Foreskin keratinocyte (primary cell): ENCODE measurements at places on chromosomes 7 and 10. TPM values are rescaled to one million over a fixed set of nuclear protein-coding genes. Genes with fewer than 3 reads are reported as not detected.

PANK1 gene
- total RNA-seq, result 6.1 and 8.4 TPM in 2 replicates

DNA sequence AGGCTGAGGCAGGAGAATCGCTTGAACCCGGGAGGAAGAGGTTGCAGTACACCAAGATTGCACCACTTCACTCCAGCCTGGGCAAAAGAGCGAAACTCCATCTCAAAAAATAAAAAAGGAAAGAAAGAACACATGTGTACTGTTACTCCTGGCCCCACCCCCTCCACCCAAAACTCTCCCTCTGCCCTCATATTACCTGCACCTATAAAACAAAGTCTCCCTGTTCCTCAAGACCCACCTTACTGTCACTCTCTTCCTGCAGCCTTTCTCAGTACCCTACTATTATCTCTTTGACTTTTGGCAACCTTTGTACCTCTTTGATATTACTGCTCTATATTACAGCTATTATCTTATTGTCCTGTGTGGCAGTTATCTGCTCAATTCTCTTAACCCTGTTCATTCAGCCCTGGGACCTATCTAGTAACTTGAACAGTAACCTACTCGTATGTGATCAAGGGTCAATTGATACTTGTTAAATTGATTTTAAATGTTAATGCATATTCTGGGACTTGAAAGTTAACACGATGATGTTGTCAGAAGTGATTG is 68.5 kb upstream of the CAPZA2 start:
- no peak for DNase-seq

- no peak for DNase-seq
Measured at GRCh38 chr7:7630626-7631329, 9.8 kb upstream of the UMAD1 start.

DNA sequence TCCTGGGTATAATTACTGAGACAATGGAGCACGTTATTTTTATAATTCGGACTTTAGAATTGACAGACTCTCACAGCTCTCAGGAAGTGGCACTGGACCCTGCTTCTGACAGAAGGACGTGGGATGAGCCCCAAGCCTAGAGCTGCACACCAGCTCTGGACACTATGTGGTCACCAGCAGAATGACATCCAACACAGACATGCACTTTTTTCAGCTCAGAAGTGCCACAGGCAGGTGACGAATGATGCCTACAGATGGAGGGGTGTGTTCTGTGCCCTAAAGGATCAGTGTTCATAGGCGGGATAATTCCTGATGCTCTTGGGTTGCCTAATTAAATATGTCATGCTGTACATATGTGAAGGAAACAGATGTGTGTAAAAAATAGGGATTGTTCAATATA is 87.9 kb downstream of the VIPR2 start:
- DNase-seq, result no peak

GRCh38 chr7:33040803-33041516 is 21.6 kb downstream of the NT5C3A start:
- peak; percentile 90 for DNase-seq

DNA sequence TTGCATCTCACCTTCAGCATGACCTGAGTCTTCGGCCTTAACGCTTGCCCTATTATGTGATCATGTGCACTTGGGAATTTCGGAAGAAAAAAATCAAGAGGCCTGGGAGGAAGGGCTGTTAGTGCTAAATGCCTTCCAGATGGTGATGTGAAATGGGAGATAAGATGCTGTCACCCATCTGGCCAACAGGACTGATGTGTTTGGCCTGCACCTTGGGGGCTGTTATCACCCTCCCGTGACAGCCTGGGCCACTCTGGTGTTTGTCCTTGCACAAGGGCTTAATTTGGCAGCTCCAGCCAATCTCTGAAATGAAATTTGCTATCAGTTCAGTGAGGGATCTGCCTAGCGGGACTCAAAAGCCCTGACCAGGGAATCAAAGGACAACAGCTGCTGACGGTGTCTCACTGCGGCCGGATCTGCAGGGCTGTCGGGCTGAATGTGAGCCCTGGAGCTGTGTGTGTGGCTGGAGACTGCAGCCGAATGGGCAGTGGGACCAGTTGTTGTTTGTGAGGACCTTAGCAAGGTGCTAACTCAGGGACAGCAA is 131.4 kb upstream of the BTBD16 start:
- DNase-seq, result no peak

GRCh38 chr7:89800761-89801160 is 353.5 kb upstream of the STEAP1 start:
- no peak for DNase-seq

DNA sequence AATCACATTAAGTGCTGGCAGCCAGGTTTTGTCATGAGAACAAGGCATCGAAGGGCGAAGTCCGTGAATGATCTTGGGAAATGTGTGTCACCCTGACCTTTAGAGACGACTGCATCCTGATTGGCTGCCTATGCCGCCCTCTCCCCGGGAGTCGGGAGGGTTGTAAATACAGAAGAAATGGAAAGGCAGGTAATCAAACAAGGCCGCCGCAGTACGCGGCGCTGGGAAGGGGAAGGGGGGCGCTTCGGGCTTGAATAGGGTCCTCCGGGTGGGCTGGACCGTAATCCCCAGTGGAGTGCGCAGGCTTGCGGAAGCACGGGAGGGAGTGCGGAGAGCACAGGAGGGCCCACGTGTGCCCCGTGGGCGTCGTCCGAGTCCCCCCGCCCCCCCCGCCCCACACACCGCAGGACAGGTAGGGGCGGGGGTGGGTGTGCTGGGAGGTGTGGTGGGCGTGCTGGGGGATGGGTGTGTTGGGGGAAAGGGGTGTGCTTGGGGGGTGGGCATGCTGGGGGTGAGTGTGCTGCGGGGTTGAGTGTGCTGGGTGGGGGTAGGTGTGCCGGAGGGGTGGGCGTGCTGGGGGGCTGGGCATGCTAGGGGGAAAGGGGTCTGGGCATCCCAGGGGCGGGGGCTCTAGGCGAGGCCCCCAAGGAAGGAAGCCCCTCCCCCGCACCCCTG is 169.4 kb downstream of the ARHGAP12 start:
- DNase-seq, result no peak

DNA sequence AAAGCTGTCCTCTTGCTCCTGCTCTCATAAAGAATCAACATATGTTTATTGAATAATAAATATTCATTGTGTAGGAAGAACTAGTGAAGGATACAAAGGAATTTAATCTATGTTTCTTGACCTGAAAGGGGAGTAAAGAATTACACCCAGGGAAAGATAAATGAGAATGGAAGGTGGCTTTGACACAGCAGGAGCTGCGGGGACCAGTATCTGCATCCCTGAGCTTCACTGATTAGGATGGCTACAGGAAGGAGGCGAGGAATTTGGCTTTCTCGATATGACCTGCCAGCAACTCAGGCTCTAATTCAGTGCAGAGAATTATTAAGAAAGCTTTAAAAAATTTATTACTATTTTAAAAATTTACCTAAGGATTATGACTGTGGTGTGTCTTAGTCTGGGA is 194.6 kb downstream of the SEC23IP start:
- no peak for DNase-seq

DNA sequence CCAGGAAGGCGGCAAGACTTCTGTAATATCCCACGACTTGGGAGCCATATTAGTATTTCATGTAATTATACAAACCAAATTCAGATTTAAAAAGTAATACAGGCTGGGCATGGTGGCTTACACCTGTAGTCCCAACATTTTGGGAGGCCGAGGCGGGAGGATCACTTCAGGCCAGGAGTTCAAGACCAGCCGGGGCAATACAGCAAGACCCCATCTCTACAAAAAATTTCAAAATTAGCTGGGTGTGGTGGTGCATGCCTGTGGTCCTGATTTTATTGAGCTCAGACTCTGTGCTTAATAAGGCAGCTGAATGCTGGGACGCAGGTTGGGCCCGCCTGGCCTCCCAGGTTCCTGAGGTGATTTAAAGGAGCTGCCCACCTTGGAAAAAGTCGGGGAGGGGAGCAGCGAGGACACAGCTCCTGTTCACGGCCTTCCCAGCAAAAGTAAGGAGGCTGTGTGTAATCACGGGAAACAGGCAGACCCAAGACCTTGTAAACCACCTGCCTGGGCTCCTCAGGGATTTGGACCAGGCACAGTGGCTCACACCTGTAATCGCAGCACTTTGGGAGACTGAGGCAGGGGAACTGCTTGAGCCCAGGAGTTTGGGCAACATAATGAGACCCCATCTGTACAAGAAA is 93.0 kb upstream of the DNAAF5 start:
- no peak for DNase-seq
